ENCODE measurements at places on chromosomes 12 and 14.

DNA sequence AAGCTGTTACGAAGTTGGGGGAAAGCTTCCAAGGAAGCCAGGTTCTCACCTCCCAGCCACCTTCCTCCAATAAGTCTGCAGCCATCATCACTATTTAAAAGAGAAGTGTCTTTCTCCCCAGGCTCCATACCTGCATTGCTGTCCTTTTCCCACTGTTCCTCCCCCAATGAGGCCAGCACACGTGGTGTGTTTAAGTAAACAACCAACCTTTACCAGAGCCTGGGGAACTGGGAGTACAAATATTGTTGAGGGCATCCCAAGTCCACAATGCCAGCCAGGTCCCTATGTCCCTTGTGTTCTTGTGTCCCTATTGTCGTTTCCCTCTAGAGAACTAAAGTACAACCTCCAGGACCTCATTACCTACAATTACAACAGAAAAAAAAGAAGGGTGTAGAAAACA lies 49.2 kb upstream of the PNMA1 start:
- no peak for DNase-seq

DNA sequence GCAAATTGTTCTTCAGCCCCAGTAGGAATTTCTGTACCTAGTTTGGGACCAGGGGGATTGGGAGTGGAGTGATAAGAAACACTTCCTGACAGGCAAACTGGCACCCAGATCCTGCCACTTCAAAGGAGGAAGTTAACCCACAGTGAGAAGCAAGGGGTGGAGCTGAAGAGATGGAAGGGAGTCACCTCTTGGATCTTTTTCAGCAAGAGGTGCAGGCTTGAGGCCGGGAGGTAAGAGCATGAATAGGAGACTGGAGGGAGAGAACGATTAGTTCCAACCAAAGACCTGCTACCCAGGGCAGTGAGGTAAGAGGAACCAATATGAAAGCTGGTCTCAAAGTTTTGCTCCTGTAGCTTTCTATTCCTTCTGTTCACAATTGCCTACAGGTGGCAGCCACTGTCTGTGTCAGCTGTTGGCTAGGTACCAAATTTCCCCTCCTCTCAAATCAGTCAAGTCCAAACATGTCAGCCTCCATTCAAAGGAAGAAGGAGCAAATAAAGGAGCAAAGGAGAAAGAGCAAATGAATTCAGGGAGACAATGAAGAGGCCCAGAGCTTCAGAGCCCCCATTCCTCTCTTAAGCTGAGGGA lies 14.9 kb upstream of the TAC3 start:
- peak; percentile 30 for DNase-seq

GRCh38 chr12:18387706-18388105 lies 126.4 kb downstream of the PIK3C2G start:
- DNase-seq: no peak

GRCh38 chr14:42736408-42736807 lies 1129.7 kb downstream of the LRFN5 start:
- no peak for DNase-seq

GRCh38 chr14:92973261-92973797 lies 50.4 kb downstream of the CHGA start:
- DNase-seq: no peak

GRCh38 chr12:82708061-82708879 lies 21.6 kb downstream of the TMTC2 start:
- DNase-seq: no peak

- peak; percentile 61 for DNase-seq
Observed at GRCh38 chr12:58346032-58346632, 404.8 kb downstream of the ATP23 start.

DNA sequence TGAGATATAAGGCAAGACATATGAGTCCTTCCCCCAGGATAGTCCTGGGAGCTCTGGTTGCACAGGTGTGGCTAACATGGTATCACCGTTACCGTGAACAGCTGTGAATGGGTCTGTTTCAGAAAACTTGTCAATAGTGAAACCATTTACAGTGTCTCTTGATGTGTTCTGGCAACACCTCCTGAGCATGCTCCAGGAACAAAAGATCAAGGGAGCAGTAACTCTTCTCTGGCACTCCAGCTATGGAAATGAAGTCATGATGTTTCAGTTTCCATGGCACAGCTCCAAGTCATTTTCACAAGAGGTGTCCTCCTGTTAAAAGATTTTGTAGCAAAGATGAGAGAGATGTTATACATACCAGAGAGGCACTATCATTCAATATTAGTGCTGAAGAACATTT lies 253.7 kb downstream of the SNAPC1 start:
- DNase-seq: no peak

DNA sequence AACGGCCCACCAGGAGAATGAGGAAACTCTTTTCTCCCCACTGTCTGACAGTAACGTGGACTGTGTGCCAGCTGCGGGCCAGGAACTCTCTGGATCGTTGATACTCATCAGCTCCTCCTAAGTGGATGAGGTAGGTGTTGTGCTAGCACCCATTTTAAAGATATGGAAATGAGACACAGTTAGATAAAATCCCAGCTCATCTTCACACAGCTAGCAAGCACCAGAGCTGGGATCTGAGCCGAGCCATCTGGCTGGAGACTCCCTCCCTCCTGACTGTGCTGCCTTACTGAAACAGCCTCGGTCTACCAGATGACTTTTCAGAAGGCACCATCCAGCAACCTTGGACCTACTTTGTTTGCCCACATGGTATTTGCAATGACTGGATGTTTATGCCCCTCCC lies 49.2 kb downstream of the TMEM132D start:
- no peak for DNase-seq

DNA sequence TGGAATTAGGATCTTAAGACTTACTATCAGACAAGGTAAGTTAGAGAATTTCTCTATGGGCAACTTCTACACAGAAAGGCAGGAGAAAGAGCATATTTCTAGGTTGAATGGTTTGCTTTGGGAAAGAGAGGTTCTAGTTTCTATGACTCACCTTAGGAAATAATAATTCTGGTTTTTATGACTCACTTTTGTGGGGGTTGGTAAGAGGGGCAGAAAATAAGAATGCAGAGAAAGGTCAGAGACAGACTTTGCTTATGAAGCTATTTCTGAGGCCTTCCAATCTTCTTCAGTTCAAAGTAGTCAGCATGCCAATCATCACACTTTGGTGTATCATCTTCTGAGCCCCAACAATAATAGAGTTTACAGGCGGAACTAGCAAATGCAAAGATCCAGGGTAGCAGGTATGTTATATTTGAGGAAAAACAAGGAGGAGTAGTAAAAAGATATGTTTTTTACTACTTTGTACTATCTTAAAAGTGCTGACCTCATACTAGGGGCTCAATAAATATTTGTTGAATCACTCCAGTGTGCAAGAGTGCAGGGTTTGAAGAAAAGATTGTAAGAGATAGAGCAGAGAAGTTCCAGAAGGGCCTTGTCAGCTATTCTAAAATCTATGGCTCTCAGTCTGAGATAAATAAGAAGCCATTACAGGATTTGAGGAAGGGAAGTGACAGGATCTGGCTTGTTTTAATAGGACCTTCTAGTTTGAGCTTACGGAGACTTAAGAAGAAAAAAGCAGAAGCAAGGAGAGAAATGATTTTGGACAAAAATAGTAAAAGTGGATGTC lies 56.7 kb upstream of the LRFN5 start:
- DNase-seq: no peak

GRCh38 chr12:16155938-16156337 lies 121.5 kb downstream of the SLC15A5 start:
- no peak for DNase-seq

GRCh38 chr12:14868916-14869506 lies 16.6 kb downstream of the MGP start:
- DNase-seq: no peak

- no peak for DNase-seq
Observed at GRCh38 chr12:93183940-93184671, 193.6 kb upstream of the NUDT4 start.

GRCh38 chr12:12214635-12215131 lies 52.2 kb downstream of the LRP6 start:
- no peak for DNase-seq

DNA sequence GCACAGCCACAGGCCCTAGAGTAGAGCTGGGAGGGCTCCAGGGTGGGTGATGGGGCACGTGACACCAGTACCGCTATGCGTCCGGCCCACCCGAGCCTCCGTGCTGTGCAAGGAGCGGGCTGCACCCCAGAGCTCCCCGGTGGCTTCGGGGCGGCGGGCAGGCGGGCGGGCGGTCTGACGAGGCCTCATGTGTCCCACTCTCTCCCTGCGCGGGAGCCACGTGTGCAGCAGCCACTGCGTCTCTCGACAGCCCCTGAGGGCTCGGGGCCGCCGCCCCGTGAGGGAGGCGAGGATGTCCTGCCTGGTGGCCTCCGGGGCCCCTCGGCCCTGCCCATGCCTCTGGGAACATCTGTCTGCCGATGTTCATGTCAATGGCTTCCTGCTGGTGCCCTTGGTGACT lies 51.2 kb upstream of the FBRSL1 start:
- DNase-seq: no peak

GRCh38 chr12:14654416-14654815 lies 42.0 kb downstream of the GUCY2C start:
- DNase-seq: no peak

- DNase-seq: no peak
Observed at GRCh38 chr12:119699199-119699760, 31.3 kb downstream of the PRKAB1 start.

- no peak for DNase-seq
Observed at GRCh38 chr14:102891111-102891510, 31.4 kb upstream of the AMN start.

GRCh38 chr12:52245259-52245961 lies 12.4 kb downstream of the KRT7 start:
- DNase-seq: no peak

DNA sequence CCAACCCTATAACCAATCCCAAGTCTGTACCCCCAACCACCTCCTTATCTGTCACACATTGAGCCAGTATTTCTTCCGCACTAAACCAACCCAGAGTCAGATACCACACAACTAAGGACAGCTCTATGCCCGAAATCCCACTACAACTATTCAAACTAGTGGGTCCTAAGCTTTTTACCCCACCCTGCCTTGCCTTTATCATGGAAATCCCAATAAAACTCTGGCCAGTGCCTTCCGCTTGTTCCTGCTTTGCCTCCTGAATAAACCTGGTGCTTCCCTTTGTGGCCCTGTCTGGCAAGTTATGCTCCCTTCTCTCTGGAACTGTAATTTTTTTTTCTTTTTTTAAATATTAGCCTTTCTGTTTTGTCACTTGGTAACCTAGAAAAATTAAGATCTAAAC lies 493.3 kb upstream of the SYT1 start:
- no peak for DNase-seq

GRCh38 chr14:72488514-72488913 lies 405.4 kb downstream of the DPF3 start:
- no peak for DNase-seq

GRCh38 chr12:12642916-12643315 lies 31.2 kb downstream of the CREBL2 start:
- no peak for DNase-seq

DNA sequence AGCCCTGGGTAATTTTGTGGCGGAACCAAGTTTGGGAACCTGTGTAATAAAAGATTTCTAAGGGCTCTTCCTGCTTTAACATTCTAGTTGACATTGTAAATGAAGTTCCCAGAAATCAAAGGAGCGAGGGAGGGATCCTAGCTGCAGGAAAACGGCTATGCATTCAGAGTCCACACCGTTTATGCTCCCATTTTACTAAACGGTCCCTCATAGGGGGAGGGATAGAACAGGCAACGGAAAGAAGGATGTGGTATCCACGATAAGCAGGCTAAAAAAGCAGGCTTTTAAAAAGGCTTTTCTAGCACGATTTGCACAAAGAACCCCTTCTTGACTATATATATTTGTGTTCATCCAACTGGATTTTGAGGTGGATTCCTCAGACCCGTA lies 559 bp downstream of the SYNJ2BP start:
- DNase-seq: no peak

GRCh38 chr14:98085751-98086150 lies 1186.2 kb downstream of the BCL11B start:
- DNase-seq: no peak
